ENCODE measurements at places on chromosomes 2 and 18.

GRCh38 chr2:170690640-170691039 is 24.5 kb upstream of the SP5 start:
- H3K27me3 ChIP-seq = no peaks in the 10 kb centered on the region
- H3K36me3 ChIP-seq = no peaks in the 10 kb centered on the region
- H3K4me1 ChIP-seq = no peaks in the 10 kb centered on the region
- H3K27ac ChIP-seq = no peak overlapping the region
- DNase-seq = no peak

GRCh38 chr2:143524119-143524553 is 394.9 kb downstream of the ARHGAP15 start:
- no peaks in the 10 kb centered on the region for H3K27me3 ChIP-seq
- H3K27ac ChIP-seq = no peak overlapping the region
- H3K4me1 ChIP-seq = peaks cover 11% of the 10 kb centered on the region
- H3K36me3 ChIP-seq = peaks cover 35% of the 10 kb centered on the region
- DNase-seq = no peak

- no peak overlapping the region for H3K27ac ChIP-seq
- no peaks in the 10 kb centered on the region for H3K4me1 ChIP-seq
- H3K27me3 ChIP-seq = no peaks in the 10 kb centered on the region
These were observed 167.4 kb downstream of the SPAG16 start for GRCh38 chr2:213451542-213452239.

DNA sequence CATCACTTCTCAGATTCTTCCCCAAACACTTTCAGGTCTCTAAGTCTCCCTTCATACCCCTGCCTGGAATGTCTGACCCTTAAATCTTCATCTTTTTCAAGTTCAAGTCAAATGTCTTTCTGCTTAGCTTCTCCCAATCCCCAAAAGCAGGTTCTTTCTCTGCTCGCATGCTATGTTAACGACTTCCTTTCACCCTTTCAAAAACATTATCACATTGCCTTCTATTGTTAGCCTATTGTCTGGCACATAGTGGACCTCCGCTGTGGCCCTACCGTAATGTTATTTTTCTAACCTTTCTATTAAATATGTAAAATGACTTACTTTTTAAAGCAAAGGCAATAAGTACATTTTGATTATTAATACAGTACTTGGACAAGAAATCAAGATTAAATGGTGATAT is 2.2 kb downstream of the CDKL4 start:
- DNase-seq = no peak
- H3K27me3 ChIP-seq = no peaks in the 10 kb centered on the region
- H3K27ac ChIP-seq = no peak overlapping the region

- no peak overlapping the region for H3K27ac ChIP-seq
- H3K4me3 ChIP-seq = no peak overlapping the region
- no peak for DNase-seq
- no peaks in the 10 kb centered on the region for H3K27me3 ChIP-seq
- H3K4me1 ChIP-seq = no peaks in the 10 kb centered on the region
- H3K36me3 ChIP-seq = no peaks in the 10 kb centered on the region
These were observed 18.1 kb downstream of the ZNF516 start for GRCh38 chr18:76476665-76477561.

Data from effector memory CD4-positive, alpha-beta T cell (primary cell).